ENCODE measurements at places on chromosomes 5 and 9.

DNA sequence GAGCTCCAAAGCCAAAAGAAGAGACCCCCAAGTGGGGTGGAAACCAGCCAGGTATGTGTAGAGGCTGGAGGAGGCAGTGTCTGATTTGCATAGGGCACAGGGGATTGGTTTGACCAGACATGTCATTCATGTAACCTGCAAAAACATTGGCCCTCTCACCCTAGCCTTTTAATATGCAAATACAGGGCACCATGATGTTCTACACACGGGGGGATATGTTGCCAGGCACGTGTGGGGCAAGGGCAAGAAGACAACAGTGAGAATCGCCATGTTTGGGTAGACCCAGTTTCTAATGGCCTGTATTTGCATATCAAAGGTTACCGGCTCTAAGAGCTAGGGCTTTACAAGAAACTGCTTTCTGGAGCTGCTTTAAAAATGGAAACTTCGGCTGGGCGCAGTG is 208.9 kb downstream of the GOLPH3 start:
- no peak for DNase-seq

DNA sequence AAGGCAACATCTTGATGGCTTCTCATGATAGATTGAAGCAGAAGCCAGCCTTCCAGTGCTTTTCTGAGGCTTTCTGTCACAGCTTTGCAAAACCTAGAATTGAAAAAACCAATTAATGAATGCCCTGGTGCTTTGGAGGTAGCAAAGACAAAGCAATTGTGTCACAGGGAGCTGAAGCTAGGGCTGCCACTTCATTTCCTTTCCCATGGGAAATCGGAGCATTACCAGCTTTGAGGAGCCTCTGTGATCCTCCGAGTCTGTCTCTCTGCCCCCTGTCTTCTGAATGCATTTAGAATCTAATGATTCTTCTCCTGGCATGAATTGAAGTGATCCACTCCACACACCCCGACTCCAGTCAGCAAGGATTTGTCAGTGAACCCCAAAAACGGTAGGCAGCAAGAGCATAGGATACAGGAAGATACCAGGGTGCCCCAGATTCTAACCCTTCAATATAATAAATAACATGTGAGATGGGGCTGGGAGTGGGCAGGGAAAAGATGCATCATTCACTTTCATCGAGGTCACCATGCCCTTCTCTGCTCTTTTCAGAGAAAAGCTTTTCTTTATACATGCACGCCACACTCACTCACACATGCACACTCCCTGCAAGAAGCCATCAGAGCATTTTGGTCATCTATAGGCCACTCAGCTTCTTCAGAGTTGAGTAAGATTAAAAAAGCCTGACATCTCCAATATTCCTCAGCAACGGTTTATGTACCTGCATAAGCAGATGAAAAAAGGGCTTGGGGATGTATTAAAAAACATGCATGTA is 247.7 kb upstream of the ZNF462 start:
- DNase-seq, result no peak

- peak; percentile 47 for DNase-seq
Measured at GRCh38 chr9:81146684-81147337, 542.5 kb downstream of the TLE1 start.

DNA sequence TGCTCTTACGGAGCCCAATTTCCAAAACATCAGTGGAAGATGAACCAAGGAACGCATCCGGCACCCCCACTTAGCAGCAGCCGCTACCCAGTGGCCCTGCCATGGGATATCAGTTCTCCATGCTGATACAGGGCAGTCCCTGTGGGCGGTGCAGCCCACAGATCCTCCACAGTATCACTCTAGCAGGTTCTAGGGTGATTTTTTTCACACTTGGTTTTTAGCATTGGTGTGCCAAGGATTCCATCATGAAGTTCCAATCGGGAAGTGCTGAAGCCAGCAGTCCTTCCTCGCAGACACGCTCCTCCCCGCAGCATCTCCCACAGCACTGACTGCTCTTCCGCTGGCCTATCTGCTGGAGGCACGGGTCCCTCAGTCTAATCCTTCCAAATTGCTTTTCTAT is 261.9 kb downstream of the SYK start:
- DNase-seq, result no peak

GRCh38 chr5:18220631-18221030 is 586.4 kb downstream of the TAF11L14 start:
- DNase-seq, result no peak

DNA sequence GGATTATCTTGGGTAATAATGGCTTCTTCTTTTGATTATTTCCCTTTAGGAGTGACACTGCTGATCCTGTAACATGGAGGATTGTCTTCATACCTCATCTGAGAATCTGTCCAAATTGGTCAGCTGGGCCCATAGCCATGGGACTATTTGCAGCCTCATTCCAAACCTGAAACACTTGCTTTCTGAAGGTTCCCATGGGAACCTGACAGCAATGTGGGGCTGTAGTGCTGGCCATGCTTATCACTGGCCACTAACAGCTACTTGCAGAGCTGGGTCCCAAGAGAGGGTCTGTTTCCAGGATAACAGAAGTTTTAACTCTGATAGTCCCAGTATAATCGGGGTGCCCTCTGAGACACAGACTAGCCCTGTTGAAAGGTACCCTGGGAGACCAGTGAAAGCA is 87.4 kb downstream of the KIAA1958 start:
- no peak for DNase-seq

DNA sequence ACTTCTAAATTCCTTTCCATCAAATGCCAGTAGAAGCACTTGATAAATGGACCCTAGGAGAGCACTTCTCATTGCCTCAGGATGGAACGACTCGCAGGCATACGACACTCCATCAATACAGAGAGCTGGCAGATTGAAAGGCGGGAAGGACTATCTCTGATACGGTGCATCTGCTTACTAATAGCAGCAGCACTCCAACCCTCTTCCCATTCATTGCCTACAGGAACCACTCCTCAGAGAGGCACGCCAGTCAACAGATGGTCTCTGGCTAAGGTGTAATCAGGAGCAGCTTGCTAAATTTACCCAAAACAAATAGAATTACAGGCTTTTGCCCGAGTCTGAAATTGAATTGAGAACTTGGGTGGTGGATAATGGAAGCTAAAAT is 168.1 kb downstream of the EFNA5 start:
- no peak for DNase-seq
